ENCODE measurements at places on chromosomes 3 and 15.

- no peak for DNase-seq
Observed at GRCh38 chr3:23546181-23546580, 259.6 kb upstream of the UBE2E1 start.

- DNase-seq = no peak
Observed at GRCh38 chr3:71649757-71650156, 66.2 kb upstream of the FOXP1 start.

DNA sequence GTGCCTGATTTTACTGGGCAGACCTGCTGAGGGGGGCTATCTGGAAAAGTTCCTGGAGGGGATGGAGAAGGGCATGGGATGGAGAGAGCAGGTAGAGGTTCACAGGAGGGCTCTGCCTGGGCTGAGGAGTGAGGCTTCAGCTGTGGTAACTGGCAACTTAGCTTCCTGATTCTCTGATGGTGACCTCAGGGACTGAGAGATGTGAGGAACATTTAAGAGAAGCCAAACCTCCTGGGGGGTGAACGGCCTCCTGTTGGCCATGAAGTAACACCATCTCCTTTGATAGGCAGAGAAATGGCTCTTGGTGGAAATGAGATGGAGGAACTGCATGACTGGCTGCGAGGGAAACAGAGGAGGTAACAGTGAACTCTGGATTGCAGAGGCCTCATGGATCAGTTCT, 97.3 kb upstream of the ROPN1 start:
- no peak for DNase-seq

DNA sequence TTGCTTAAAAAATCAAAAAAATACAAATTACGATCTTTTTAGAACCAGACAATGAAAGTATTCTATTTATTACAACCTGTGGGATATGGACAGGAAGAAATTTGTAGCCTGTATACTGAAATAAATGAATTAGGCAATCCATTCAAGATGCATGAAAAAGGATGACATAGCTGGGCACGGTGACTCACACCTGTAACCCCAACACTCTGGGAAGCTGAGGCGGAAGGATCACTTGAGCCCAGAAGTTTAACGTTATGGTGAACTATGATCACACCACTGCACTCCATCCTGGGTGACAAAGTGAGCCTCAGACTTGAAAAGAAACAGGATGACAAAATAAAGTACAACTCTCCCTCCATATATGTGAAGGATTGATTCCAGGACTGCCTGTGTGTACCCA, 74.1 kb downstream of the MSL2 start:
- no peak for DNase-seq

DNA sequence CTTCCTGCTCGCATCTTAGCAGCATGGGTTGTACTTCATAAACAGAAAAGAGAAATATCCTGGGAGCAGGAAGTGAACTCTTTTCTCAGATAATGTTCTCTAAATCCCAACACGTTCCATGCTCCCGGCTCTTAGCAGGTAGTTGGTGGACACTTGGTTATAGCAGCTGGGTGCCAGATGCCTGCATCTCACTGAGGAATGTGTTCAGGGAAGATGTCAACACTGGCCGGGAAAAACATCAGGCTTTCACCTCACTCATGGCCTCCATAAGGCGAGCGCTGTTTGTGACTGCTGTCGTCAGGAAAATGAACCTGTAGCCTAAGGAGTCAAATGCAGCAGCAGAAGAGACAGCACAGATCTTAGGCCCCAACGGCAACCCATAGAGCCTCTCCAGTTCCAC, 4.4 kb upstream of the PRC1 start:
- DNase-seq = no peak
